GM06990 (cell line): ENCODE measurements at places on chromosomes 6 and 20.

DNA sequence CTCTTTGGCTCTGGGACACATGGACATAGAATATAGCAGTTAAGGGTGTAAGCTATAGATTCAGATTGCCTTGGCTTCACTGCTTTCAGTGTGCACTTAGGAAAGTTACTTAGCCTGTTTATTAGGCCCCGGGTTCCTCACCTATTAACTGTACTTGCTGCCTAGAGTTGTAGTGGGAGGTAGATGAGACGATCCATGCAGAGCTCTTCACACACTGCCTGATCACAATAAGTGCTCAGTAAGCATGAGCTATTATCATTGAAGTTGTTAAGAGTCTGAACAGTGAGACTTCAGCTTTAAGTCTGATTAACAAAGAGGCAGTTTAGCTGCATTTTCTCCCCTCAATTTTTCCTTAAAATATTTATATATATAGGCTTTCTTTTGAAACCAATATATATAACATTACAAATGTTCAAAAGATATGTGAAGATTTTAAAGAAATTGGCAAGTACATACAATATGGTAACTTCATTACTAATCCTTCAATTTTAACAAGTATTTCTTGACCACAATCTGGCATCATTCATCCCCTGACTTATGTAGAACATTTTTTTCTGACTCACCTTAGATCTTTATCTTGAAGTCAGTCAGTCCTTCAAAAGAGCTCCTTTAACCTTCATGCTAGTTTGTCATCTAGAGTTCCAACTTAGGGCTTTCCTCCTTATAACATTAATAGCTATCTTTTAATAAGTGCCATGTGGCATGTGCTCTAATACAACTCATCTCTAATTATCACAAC, 20.5 kb upstream of the SUPT3H start:
- no peak for DNase-seq

DNA sequence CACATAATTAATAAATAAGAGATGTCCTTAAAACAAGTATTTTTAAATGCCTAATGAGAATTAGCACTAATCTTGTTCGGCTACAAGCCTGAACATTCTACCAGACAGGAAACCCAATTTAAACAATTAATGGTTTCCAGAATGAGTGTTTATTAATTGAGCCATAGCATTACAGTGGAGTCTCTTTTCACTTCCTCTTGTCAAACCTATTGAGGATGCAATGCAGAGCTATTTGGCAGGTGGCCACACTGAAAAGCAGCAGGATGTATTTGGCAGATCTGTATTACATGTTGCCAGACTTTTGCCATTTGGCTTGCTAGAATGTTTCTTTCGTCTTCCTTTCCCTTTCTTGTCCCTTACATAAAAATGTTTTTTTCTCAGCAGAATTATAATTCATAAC, 475.2 kb upstream of the MARCKS start:
- peak; percentile 32 for DNase-seq

DNA sequence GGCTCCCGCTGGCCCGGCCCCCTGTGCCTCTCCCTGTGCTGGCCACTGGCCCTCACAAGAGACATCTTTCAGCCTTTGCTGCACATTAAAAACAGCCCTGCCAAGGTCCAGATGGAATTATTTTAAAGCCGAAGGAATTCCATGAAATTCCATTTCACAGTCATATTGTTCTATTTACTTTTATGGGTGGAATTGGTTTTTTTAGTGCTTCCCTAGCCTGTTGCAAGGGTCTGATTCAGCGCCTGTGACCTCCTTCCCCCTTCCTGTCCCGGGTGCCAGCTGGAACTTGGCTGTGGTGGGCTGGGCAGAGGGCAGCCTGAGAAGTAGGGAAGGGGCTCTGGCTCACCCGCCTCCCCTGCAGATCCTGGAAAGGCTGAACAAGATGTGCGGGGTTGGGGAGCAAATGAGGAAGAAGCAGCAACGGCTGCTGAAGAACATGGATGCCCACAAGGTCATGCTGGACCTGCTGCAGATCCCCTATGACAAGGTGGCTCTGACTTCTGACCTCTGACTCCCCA, 34.3 kb downstream of the UQCC2 start:
- DNase-seq = no peak

DNA sequence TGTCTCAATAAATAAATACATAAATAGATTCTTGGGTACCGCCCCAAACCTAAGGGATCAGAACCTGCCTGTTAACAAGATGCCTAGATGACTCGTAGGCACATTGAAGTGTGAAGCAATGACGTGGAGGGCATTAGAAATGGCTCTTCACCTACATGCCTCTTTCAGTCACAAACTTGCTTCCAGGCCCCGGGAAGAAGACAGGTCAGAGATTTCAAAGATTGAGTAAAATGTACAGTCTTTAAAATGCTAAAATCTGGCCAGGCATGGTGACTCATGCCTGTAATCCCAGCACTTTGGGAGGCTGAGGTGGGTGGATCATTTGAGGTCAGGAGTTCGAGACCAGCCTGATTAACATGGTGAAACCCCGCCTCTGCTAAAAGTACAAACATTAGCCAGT, 480.8 kb upstream of the JARID2 start:
- no peak for DNase-seq

DNA sequence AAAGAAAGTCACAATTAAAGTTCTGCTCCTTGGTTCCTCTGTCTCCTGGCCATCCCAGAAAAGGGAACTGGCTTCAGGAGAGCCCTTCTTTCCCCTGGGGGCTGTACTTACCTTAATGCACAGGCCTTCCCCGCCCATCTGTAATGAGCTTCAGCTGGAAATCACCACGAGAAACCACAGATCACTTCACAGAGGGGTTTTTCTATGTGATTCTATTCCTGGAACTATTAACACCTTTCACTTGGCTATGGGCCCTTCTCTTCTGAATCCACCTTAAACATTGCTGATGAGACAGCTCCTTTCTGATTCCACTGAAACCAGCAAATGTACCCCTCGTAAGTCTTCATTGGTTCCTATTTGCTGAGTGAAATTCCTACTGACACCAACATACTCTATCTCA, 80.7 kb downstream of the FOXF2 start:
- peak; percentile 55 for DNase-seq

GRCh38 chr6:87366899-87367298, 22.3 kb downstream of the C6orf163 start:
- peak; percentile 9 for DNase-seq

DNA sequence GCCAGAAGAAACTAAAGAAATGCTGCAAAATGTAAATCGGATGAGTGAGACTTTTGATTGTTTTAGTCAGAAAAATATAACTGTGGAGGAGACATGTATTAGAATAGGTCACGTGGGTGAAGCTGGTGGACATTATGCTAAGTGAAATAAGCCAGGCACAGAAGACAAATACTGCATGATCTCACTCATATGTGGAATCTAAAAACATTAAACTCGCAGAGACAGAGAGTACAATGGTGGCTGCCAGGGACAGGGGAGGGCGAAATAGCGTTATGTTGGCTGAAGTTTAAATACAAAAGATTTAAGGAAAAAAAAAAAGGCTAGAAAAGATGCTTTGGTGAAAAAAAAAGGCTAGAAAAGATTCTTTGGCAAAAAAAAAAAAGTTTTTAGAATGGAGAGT, 63.5 kb upstream of the HDDC2 start:
- DNase-seq = no peak

- no peak for DNase-seq
These were observed 49.6 kb upstream of the AFDN start for GRCh38 chr6:167776906-167777627.

DNA sequence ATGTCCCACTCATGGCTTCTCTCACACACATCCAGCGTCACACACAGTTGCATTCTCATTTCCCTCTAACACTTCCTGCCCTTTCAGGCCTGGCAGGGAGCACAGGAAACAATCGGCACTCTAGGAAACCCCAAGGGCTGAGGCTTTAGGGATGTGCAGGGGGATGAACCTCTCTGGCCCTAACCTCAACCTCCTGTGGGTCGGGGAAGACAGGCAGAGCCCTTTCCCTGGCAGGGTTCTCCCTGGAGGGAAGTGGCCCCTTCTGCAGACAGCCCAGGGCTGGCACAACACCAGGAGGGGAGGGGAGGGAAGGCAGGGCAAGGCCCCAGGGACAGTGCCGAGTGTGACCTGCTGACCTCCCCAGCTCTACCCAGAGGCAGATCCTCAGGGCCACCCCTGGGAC, 2.7 kb downstream of the TEAD3 start:
- DNase-seq = no peak

GRCh38 chr6:135525594-135525993, 28.1 kb upstream of the AHI1 start:
- no peak for DNase-seq

GRCh38 chr20:11912013-11912658, 5.6 kb upstream of the BTBD3 start:
- DNase-seq = no peak

DNA sequence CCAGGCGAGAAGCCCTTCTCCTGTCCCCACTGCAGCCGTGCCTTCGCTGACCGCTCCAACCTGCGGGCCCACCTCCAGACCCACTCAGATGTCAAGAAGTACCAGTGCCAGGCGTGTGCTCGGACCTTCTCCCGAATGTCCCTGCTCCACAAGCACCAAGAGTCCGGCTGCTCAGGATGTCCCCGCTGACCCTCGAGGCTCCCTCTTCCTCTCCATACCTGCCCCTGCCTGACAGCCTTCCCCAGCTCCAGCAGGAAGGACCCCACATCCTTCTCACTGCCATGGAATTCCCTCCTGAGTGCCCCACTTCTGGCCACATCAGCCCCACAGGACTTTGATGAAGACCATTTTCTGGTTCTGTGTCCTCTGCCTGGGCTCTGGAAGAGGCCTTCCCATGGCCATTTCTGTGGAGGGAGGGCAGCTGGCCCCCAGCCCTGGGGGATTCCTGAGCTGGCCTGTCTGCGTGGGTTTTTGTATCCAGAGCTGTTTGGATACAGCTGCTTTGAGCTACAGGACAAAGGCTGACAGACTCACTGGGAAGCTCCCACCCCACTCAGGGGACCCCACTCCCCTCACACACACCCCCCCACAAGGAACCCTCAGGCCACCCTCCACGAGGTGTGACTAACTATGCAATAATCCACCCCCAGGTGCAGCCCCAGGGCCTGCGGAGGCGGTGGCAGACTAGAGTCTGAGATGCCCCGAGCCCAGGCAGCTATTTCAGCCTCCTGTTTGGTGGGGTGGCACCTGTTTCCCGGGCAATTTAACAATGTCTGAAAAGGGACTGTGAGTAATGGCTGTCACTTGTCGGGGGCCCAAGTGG, 5.3 kb downstream of the SNAI1 start:
- no peak for DNase-seq

GRCh38 chr6:143529095-143529494, 17.6 kb upstream of the FUCA2 start:
- DNase-seq = no peak

DNA sequence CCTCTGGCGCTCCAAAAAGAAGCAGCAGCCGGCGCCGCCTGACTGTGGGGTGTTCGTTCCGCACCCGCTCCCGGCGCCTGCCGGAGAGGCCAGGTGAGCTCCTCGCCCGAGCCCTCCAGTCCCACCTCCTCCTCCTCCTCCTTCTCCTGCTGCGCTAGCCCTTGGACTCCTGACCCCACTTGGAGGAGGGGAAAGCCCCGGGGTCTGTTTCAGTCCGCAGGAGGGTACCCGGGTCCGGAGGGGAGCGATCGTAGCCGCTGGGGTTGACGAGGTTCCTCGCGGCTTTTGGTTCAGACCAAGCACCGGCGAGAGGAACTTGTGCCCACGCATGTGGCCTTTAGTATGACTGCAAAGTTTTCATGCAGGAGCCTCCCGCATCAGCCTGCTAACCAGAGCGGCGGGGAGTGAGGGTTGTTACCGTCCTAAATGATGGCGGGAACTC, 493 bp downstream of the CRYBG1 start:
- peak; percentile 27 for DNase-seq

GRCh38 chr6:138028893-138029292, 78.3 kb downstream of the PERP start:
- no peak for DNase-seq

- no peak for DNase-seq
These were observed 36.3 kb upstream of the LRRC1 start for GRCh38 chr6:53758496-53758895.

GRCh38 chr6:20706238-20706938, 172.1 kb downstream of the CDKAL1 start:
- DNase-seq = no peak
